ENCODE measurements at places on chromosomes 7 and 10.
A peak's percentile ranks its signal among the peaks of the same experiment; 100 is the strongest.

- no peak for DNase-seq
These were observed 266.7 kb upstream of the PLXDC2 start for GRCh38 chr10:19549503-19549902.

GRCh38 chr7:106139265-106140251, 27.4 kb upstream of the SYPL1 start:
- no peak for DNase-seq

GRCh38 chr7:115099906-115100305, 178.0 kb downstream of the MDFIC start:
- DNase-seq, result peak; percentile 6

- DNase-seq, result no peak
These were observed 16.9 kb downstream of the CYP26A1 start for GRCh38 chr10:93090619-93091018.

DNA sequence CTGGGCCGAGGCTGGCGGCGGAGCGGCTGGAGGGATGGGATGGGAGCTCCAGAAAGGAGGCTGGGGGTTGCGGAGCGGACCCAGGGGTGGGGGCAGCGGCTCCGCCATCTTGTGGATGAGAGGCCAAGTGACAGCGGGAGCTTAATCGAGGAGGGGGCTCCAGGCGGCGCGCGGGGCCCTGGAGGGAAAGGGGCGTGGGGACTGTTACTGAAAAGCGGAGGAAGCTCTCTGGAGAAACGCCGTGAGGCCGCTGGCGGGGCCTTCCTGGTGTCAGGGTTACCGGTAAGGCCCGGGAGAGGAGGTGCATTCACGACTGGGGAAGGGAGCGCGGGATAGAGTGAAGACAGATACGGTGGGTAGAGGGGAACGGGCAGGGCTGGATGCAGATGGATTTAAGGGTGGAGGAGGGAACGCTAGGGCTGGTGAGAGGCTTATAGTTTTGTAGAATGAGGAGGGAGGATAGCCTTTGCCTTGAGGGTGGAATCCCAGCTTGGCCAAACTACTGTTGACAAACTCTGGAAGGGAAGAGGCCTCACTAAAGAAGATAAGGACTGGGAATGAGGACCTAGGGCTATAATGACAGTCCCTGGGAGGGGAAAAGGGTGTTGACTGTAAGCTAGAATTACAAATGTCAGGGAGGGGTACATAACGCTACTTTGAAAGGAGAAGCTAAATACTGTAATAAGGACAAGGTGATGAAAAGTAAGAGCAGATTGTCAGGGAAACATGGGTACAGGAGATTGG, 535 bp downstream of the BTRC start:
- DNase-seq, result peak; percentile 14

- no peak for DNase-seq
These were observed 82.2 kb downstream of the HIPK2 start for GRCh38 chr7:139695588-139695987.

DNA sequence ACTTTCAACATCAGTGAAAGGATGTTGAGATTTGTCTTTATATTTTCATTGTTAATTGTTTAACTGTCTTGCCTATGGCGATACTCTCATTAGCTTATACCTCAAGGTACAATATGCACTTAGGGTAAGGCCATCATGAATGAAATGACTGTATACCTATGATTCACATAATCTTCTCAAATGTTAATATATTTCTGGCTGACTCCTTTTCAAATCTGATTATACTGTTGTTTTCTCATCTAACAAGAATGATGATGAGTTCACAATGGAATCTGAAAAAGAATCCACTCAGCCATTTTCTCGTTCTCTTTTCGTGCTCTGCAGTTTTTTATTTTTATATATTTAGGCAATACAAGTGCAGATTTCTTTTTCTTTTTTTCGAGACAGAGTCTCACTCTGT, 159.1 kb downstream of the ARHGAP12 start:
- DNase-seq, result no peak

DNA sequence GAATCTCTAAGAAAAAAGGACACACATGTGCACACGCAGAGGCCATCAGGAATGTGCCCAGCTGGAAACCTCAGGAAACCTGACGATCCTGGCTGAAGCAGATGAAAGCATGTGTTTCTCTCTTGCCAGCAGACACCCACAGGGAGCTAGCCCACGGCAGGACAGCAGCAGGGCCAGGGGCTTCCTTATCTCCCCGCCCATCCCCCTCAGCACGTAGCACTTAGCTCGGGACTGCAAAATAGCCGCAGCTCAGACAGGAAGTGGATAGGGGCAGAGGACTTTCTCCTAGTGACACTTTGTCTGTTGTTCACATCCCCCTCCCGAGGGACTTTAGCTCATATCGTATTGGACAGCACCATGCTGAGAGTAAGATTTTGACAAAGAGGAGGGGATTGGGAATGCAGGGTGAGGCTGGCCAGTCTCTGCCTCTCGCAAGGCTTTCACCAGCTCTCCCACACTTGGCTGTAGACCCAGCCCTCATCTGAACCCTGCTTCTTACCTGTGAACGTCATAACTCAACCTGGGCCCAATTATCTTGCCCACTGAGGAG, 63.8 kb downstream of the MKI67 start:
- no peak for DNase-seq

- no peak for DNase-seq
These were observed 3.0 kb downstream of the DOCK1 start for GRCh38 chr10:126908225-126908624.

GRCh38 chr10:53786236-53786900, 1013.8 kb upstream of the MBL2 start:
- no peak for DNase-seq

GRCh38 chr10:99742701-99743100, 10.7 kb downstream of the CUTC start:
- no peak for DNase-seq

Data from inflammatory macrophage treated with lipopolysaccharide for 1 hour (primary cell).